ENCODE measurements at places on chromosomes 16 and 17.

DNA sequence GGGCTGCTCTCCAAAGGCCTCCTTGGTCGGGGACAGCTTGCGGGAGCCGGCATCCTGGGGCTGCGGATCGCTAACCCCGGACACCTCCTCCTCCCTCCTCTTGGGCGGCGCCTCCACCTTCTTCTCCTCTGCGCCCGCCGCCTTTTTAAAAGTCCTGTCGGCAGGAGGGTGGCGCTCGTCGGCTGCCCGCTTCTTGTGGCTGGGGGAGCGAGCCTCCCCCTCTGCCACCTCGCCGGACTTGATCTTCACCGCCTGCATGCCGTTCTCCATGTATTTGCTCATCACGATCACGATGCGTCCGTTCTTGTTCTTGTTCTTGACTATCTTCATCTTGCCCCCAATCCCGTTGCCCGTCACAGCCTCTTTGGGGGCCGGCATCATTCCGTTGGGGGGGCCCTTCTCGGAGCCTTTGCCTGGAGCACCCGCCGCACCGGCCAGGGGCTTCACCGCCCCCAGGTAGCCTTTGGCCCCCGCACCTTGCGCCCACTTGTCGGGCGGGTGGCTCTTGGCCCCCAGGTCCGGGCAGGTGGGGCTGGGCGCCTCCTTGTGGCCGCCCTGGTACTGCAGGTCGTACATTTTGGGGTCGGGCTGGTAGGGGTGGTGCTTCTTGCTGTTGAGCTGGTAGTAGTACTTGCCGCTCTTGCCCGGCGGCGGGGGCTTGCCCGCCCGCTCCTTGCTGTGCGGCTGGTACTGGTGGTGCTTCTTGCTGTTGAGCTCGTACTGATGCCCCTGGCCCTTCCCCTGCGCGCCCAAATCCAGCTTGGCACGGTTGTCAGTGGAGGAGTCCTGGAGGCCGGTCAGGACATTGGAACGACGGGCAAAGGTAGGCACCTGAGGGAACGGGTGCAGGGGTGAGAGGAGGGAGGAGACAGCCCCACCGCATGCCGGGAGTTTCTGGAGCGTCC is 4.4 kb downstream of the CBX4 start:
- DNase-seq = no peak

DNA sequence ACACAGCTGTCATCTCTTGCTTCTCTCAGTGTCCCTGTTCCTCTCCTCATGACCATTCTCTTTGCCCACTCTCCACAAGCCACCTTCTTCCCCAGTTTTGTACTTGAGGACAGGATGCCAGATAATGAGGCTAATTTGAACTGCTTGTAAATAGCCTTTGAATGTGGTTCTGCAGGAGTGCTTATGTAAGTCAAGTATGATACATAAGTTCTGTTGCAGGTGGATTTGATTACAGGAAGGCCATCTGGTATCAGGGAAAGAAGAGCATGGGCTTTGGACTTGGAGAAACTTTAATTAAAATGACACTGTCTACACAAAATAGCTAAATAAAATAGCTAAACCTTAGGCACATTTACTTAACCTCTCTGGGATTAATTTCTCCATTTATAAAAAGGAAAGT is 120.2 kb upstream of the HLF start:
- no peak for DNase-seq

DNA sequence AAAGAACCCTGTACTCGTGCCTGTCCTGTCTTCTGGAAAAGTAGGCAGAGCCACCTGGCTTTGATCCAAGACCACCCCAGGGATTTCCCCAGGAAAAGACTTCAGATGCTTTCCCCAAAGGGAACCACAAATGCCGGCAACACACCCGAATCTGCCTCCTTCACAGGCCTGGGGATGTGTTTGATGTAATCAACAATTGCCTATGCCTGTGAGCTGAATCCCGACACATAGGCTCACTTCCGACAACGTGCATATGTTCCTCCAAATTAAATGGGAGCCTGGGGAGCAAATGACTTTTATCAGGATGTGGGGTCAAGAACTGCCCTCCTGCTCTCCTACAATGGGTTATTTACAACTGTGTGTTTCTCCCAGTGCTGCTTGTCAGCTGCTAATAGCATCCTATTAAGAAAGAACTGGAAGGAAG is 535.2 kb upstream of the CDH11 start:
- DNase-seq = peak; percentile 34

DNA sequence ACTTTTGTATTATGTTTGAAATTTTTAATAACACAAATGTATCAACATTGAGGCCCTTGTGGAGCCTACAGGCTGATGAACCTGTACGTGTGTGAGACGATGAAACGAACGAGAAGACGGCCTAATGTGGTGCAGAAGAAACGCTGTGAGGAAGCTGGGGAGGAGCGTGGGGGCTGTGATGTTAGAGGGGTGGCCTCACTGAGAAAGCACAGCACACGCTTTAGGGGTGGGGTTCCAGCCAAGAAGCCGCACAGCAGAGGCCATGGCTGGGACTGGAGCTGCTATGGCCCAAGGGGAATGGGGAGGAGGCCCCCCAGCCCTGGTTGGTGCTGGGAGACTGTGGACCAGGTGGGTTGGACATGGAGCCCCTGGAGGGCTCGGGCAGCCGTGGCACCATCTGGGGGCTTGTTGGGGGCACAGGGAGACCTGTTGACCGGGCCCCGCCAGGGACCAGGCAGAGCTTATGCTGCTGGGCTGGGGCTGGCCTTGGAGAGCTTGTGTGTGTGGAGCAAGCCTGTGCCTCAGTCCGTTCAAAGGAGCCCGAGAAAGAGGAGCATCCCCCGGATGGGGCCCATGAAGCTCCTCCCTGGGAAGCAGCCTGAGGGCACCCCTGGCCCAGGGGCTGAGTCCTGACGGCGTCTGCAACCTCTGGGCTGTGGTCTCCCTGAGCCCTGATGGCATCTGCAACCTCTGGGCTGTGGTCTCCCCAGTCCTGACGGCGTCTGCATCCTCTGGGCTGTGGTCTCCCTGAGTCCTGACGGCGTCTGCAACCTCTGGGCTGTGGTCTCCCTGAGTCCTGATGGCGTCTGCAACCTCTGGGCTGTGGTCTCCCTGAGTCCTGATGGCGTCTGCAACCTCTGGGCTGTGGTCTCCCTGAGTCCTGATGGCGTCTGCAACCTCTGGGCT is 44.7 kb downstream of the METRNL start:
- no peak for DNase-seq

DNA sequence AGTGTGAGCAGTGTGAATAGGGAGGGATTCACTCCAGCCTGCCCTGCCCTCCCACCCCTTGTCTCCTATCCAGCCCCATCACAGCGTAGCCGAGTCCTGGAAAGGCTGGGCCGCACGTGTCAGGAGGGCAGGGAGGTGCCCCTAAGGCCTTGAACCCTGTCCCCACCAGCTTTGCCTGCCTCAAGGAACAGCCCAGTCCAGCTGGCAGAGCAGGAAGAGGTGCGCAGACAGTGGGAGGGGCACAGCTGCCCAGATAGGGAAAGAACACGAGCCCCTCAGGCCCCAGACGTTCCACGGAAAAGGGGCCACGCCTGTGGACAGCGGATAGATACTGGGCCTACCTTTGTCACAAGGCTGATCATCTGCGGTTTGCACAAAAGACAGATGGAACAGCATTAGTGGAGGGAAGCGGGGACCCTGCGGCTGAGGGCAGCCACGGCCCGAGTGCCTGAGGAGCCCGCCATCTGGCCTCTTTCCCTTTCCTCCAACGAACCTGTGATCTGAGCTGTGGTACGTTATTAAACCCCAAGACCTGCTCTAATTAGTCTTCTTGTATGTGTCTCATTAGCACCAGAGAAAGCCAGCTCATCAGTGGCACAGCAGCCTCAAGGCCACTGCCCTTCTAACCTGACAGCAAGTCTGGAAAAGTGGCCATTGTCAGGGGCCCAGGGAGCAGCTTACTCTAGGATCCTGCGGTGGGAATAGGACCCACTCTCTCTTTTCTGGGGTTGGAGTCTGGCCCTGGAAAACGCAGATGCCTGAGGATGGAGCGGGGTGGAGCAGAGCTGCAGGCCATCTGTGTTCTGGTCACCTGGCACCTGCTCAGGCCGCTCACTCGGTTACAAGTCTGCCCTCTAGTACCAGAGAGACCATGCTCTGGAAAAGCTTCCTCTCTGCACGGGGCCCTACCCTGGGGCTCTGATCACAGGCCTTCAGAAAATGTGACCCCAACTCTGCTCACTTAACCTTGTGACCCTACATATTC is 16.3 kb downstream of the MPP3 start:
- DNase-seq = no peak

DNA sequence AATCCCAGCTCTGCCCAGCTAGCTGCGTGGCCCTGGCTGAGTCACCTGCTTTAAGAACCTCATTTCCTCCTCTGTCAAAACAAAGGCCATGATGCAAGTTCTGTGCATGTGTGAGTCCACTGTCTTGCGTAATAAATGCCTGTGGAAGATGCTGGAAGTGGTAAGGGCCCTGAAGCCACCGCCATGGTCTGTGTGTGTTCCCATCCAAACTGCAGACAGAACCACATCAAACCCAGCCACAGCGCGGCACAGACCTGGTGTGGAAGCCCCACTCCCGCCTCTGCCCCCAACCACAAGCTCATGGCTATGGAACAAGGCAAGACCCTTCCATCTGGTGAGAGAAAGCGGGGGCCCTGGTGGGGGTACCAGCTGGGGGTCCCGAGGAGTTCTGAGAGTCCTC is 26.0 kb downstream of the NECAB2 start:
- DNase-seq = peak; percentile 82

GRCh38 chr17:2705263-2705662 is 6.3 kb downstream of the CLUH start:
- no peak for DNase-seq

DNA sequence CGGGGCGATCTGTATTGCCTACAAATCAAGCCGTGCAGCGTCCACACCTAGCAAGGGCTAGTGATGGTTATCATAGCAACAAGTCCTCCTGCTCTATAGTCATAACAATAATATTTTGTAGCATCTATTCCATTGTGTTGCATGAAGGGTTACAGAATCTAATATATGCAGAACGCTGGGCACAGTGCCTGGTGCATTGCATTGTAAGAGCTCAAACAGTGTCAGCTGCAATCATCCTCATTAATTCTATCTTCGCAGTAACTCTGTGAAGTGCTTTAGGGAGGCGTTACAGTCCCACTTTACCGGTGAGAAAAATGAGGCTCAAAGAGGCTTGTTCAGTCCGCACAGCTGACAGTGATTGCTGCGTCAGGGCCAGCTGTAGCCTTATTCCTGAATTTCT is 149.4 kb downstream of the RBFOX1 start:
- no peak for DNase-seq

DNA sequence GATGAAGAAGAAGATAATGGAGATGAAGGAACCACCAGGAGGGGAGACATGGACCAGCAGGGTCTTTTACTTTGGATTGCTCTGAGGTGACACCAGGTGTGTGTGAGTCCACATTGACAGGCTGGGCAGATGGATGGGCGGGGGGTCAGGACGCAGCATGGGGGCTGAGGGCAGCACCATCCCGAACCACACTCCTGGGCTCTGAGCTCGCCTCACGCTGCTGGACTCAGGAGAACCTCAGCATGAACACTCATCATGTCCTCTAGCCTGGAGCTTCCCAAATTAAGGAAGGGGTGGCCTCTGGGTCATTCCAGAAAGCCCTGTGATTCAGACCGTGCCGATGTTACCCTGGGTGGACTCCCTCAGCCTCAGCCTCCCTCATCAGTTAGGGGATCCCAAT is 50.4 kb upstream of the MAP3K14 start:
- DNase-seq = no peak

DNA sequence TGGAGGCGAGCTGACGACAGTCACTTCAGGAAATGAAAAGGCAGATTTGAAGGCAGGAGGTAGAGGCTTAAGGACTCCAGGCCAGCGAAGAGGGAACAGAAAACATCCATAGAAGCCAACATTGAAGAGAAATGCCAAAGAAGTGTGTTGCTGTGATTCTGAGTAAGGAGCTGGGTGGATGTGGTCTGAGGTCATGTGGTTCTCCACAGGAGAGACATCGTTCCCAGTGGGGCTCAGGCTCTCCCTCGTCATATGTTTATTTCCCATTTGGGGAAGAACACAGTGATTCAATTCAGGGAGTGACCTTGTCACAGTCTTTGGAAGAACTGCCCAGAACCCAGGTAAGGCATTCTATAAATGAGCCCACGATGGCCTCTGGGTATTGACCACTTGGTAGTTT is 6.6 kb upstream of the PMP22 start:
- DNase-seq = no peak

DNA sequence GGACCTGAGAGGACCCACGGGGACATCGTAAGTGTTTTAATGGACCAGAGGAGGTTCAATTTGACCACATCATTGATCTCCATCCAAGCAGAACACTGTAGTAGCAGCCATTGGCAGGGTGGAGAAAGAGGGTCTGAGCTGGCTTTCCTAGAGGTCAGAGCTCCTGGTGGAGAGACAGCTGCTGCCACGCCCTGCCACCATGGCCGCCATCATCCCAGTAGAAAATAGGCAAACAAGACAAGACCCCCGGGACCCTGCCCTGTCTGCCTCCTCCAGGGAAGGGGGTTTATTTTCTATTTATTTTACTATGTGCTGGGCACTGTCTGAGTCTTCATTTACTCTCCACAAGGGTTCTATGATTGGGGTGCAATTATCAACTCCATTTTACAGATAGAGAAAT is 11.4 kb upstream of the ITGA3 start:
- DNase-seq = no peak

- DNase-seq = peak; percentile 46
Observed at GRCh38 chr17:74037320-74037719, 166.2 kb upstream of the RPL38 start.

DNA sequence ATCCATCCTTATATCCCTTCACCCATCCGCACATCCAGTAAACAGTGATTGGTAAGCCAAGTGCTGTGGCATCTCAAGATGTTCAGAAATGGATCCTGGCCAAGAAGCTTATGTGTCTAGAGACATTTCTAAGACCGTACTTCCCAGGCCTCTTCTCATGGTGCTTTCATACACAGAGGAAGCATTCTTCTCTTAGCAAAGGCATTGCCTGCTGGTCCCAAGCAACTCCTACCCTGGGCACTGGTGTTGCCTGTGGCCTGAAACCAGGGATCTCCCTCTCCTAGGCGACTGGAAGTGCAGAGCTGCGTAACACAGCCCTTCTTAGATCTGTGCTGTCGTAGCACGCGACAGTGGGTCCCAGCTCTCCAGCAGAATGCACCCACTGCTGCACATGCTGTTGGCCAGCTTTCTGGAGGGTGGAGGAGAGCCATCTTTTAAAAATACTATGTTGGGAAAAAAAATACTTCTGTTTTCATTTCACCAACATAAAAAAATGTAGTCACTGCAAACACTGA is 182.9 kb downstream of the CCDC182 start:
- no peak for DNase-seq

DNA sequence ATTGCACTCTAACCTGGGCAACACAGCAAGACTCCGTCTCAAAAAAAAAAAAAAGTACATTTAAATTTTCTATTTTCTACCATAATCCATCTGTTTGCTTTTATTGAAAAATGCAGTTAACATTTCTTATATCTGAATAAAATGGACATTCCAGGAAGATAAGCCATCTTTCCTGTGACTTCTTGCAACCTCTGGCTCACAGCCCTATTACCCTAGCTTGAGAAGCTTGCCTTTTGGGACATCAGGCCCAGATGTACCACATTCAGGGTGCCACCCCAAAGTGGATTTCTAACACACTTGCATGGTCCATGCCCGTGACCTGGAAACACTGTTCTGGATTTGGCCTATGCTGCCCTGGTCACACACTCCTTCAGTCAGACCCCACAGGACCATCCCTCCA is 30.1 kb upstream of the DDX52 start:
- peak; percentile 10 for DNase-seq

Measured in fibroblast of skin of scalp (primary cell).